ENCODE measurements at places on chromosomes 7 and 10.

GRCh38 chr7:38760226-38760625 is 129.1 kb upstream of the AMPH start:
- no peak for DNase-seq

GRCh38 chr7:17944720-17945119 is 4.4 kb upstream of the SNX13 start:
- no peak for DNase-seq

- DNase-seq: no peak
Observed at GRCh38 chr7:114620208-114620607, 205.6 kb downstream of the FOXP2 start.

DNA sequence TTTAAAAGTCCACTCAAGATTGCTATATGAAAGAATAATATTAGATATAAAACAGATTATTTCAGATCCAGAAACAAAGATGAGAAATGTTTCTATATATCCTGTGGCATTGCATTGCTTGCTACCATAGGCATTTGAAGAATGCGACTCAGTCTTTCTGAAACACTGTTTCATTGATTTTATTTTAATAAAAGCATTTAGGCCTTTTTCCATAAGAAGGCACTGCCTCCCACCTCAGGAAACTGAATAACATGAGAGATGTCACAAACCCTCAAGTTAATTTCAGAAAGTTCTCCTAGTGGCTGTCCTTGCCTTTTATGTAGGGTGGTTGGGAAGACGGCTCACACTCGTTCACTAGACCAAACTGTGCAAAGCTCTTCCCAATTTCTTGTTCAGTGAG is 23.3 kb downstream of the PRPS1L1 start:
- no peak for DNase-seq

DNA sequence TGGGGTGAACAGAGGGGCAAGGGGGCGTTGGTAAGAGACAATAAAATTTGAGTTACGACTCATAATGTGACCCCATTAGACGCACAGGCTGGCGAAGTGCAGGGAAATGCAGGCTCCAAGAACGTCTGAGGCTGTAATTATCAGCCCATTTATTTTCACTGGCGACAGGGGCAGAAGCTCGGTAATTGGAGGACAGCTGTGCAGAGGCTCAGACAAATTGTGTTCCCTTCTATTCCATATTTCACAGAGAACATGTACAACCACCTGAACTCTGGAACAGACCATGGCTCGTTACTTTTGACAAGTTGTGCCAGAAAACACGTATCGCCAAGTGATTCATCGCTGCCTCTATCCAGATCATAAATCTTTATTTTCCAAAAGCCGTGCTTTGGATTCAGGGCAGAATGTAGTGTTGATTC is 137.3 kb upstream of the FRMD4A start:
- DNase-seq: peak; percentile 46

GRCh38 chr7:143459359-143459758 is 16.1 kb downstream of the TAS2R60 start:
- DNase-seq: no peak

DNA sequence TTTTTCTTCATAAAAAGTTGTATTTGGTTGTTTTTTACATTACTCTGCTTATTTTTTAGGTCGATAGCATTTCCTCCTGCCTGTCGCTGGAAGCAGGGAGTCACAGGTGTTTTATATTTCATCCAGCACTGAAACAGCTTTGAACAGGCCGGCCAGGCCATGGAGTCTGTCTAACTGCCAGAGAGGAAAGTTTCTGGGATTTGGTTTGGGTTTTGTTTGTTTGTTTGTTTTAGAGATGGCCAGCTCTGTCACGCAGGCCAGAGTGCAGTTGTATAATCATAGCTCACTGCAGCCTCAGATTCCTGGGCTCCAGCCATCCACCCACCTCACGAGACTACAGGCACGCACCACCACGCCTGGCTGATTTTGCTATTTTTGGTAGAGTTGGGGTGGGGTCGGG is 23.4 kb downstream of the PROSER2 start:
- no peak for DNase-seq

- no peak for DNase-seq
Observed at GRCh38 chr7:5232874-5233273, 42.8 kb downstream of the WIPI2 start.

- DNase-seq: no peak
Observed at GRCh38 chr10:59654007-59654406, 55.6 kb downstream of the SLC16A9 start.

DNA sequence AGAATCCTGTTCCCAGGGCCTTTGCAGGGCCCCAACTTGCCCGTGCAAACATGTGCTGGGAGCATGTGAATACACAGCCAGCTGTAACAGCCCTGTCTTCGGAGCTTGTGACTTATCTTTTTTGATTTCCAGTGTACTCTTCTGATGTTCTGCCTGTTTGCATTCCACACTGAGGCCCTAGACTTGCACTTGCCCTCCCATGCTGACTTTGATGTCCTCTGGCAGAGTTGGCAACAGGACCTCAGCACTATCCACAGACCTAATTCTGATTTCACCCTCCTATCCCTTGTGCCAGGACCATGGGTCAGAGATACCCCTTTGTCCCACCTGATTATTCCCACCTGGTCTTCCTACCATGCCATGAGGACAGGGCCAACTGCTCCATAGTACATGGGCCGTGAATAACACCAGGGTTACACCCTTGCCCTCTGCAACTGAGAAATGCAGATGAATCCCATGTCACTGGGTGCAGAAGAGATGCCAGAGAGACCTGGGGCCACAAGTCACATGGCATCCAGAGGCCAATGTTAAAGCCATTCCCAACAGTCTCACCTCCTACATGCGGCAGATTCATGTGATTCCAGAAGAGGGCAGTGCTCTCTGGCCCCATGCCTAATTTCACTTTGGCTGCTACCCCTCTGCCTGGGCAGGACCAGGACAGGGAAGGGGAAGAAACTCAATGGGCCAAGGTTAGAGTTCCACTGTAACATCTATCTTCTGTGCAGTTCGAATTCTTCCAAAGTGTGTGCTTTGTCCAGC is 43.0 kb downstream of the SCRN1 start:
- DNase-seq: no peak

- DNase-seq: no peak
Observed at GRCh38 chr10:12201543-12201942, 5.6 kb downstream of the CDC123 start.

DNA sequence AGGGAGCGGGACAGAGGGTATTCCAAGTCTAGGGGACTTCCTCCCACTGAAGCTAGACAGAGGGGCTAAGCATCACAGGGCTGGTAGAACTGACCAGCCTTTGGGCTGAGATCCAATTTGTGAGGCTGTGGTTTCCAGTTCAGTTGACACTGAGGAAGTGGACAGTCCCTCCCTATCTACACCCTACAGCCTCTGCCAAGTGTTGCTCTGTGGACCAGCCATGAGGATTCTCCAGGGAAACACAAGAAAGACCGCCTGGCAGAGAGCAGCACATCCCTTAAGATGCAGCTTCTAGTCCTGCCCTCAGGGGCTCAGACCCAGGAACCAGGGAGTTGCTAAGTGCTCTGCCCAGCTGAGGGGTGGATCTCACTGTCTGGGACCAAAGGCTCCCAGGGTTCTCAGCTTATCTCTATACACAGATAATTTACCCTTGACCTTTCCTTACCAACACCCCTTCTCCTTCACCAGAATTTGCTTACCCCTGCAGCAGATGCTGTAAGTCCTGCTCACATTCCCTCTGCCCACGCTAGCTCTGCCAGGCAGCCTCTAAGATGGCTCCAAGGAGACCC is 252.0 kb downstream of the SKIDA1 start:
- DNase-seq: no peak

DNA sequence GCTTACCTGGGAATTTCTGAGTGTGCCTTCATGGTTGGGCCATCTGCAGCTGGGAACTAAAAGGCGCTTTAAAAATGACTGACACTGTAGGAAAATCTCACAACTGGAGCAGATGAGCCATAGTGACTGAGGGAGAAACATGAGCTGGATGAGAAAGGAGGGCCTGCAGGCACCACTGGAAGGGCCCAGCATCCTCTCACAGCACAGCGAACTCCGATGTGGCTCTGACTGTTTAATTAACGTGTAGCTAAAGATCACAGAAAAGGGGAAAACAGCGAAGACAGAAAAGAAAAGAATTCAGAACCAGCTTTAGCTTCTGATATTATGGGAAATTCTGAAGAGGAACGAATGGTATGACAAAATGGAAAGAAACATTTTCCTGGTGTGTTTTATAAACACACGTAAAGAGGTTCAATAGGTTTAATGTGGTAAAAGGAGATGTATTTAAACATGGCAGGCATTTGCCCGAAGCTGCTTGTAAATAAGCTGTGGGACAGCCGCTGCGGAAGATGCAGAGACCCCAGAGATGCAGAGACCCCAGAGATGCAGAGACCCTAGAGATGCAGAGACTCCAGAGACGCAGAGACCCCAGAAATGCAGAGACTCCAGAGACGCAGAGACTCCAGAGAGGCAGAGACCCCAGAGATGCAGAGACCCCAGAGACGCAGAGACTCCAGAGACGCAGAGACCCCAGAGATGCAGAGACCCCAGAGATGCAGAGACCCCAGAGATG is 534.3 kb downstream of the PTPRN2 start:
- no peak for DNase-seq

DNA sequence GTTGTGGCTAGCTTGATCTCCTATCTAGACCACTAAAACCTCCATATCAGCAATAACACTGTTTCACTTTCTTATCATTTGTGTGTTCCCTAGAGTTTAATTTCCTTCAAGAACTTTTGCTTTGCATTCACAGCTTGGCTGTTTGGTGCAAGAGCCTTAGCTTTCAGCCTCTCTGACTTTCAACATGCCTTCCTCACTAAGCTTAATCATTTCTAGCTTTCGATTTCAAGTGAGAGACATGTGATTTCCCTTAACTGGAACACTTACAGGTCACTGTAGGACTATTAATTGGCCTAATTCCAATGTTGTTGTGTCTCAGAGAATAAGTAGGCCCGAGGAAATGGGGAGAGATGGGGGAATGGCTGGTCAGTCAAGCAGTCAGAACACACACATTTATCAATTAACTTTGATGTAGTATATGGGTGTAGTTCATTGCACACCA is 10.6 kb upstream of the BPGM start:
- DNase-seq: no peak

GRCh38 chr10:116030576-116030975 is 242.4 kb downstream of the GFRA1 start:
- DNase-seq: no peak

DNA sequence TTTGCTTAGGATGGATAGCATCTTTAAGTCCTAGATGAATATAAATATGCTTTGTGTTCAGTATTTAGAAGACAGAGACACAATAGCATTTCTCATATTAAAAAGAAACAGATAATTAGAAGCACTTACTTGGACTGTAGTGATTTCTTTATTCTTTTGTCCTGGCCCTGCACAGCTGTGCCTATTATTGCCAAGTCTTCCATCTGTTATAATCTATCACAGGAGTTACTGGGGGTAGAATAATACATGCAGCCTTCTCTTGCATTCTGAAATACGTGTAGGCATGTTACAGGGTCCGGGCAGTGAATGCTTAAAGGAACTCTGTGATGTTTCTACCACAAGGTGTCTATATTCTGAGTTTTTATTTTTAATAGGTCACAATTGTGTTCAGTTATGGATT is 461.5 kb upstream of the COBL start:
- no peak for DNase-seq

GRCh38 chr7:151080067-151080521 is 515 bp downstream of the FASTK start:
- no peak for DNase-seq

DNA sequence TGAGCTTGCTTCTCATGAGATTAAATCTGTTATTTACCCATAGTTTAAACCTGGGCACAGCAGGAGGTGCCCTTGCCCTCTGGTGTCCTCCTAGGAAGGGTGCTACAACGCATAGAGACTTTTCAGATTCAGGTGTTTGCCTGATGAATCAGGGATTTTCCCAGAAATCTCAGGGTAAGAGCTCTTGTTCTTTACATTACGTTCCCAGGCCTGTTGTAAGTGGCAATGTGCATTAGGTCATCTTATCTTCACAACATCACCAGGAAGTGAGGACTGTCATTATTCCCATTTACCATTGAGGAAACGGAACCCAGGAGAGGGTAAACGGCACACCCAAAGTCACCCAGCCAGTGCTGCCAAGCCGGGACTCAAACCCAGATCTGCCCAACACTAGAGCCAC is 73.0 kb downstream of the NHLRC2 start:
- no peak for DNase-seq

- no peak for DNase-seq
Observed at GRCh38 chr7:133853706-133854276, 273.3 kb upstream of the LRGUK start.

DNA sequence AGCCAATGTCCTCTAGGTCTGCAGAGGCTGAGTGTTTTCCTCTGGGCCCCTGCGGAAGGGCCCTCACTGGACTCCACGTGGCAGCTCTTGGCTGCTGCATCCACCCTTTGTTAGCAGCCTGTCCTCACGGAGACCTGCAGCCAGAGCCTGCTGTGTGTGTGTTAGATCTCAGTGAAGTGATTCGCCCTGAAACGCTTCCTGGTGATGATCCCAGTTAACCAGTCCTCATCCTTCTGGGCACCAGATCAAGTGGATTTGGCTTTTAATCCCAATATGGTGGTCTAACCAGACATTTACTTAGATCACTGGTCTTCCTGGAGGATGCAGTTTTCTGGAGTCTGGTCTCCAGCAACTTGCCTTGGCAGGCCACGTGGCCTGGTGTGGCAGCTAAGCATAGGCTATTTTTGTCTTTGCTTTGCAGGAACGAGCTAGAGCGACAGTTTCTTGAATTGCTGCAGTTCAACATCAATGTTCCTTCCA is 39.5 kb upstream of the GJD4 start:
- DNase-seq: no peak

- DNase-seq: no peak
Observed at GRCh38 chr7:81648716-81649115, 121.1 kb downstream of the HGF start.

DNA sequence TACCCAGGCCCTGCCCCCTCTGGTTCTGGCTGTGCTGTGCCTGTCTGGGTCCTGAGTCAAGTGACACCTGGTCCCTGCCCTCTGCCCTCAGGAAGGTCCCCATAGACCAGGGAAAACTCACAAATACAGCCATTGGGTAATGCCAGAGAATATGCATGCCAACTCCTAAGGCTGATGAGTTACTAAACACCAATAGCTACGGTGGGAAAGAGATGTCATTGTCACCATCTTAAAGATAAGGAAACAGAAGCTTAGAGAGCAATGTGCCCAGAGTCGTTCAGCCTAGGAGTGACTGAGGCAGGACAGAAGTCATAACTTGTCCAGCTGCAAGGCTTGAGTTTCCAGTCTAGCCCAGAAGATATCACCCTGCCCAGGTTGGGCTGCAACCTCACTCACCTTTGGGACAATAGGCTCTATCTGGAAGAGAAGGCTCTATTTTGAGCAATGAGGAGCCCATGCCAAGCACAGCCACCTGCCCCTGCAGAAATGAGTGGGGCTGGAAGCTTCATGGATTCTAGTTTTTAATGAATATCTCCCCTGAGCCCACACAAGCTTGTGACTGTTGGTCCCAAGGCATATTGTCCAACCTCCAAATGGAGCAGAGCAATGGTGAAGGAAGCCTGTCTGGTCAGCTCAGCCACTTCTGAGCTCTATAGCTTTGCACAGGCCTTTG is 42.6 kb downstream of the ZNF273 start:
- DNase-seq: no peak
